ENCODE measurements at places on chromosomes 3 and 15. TPM values are rescaled to one million over a fixed set of nuclear protein-coding genes. Genes with fewer than 3 reads are reported as not detected.

- DNase-seq, result peak; percentile 83
Measured at GRCh38 chr15:77944002-77944867, 133.3 kb downstream of the TBC1D2B start.

- no peak for DNase-seq
Measured at GRCh38 chr3:16508243-16508578, 5.3 kb downstream of the RFTN1 start.

GRCh38 chr3:141485641-141486495 is 959 bp upstream of the RASA2 start:
- peak; percentile 85 for DNase-seq

- DNase-seq, result no peak
Measured at GRCh38 chr15:90262426-90262825, 3.0 kb upstream of the NGRN start.

GRCh38 chr15:29589416-29589815 is 232.9 kb downstream of the TJP1 start:
- no peak for DNase-seq

- DNase-seq, result no peak
Measured at GRCh38 chr3:149667576-149667975, 9.8 kb upstream of the WWTR1 start.

DNA sequence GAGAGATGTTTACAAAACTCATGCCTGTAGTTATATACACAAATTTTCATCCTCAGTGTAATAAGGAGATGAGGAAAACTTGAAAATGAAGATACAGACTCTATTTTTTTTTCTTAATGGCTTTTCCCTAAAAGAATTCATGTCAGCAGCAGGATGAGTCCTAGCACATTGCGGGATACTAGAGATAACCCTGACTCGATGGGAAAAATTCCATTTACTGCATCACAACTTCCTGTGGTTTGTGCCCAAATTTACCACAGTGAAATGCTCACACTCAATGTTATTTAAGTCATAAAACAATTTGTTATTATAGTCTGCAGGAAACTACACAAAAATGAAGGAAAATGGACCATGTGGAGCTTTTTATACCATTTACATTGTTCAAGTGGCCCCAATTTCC is 581.9 kb upstream of the ZNF717 start:
- DNase-seq, result no peak

DNA sequence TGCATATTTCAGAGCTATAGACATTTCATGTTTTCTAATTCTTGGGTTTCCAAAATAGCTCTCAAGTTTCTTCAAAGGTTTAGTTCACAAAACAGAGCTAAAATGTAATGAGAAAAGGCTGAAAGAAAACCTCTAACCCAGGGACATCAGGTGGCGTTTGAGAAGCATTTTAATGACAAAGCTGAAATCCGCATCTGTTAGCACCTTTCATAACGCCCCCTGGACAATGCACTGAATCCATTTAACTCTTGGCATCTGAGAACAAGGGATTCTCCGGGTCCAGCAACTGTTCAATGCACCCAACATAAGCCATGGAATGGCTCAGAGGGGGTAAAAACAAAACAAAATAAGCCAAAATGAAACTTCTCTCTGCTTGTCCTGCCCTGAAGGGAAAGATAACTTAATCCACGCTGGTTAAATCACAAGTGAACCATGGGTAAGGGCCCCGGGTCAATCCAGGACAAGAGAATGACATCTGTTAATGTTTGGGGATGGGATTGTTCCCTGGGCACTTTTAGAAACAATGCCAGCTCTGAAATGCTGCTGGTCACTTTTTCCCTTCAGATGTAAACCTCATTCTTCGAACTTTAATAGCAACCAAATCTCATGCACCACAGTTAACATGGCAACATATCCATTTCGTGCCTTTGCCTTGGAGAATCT is 466.2 kb upstream of the ADAMTS9 start:
- no peak for DNase-seq

- no peak for DNase-seq
Measured at GRCh38 chr3:134363381-134363755, 10.9 kb downstream of the AMOTL2 start.

DNA sequence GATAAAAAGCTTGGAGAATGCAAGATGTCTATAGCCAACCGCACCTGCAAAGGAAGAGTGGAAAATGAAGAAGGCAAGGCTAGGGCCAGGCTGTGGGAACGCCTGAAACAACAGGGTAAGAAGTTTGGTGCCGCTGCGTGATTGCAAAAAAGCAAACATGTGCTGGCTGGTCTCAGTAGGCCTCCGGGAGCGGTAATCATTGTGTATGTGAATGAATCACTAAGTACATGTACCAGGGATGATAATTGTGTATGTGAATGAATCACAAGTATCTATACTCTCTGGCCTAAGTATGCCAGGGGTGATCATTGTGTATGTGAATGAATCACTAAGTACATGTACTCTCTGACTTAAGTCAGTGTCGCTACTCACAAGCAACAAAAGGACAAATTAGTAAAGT is 40.3 kb upstream of the PARL start:
- no peak for DNase-seq

DNA sequence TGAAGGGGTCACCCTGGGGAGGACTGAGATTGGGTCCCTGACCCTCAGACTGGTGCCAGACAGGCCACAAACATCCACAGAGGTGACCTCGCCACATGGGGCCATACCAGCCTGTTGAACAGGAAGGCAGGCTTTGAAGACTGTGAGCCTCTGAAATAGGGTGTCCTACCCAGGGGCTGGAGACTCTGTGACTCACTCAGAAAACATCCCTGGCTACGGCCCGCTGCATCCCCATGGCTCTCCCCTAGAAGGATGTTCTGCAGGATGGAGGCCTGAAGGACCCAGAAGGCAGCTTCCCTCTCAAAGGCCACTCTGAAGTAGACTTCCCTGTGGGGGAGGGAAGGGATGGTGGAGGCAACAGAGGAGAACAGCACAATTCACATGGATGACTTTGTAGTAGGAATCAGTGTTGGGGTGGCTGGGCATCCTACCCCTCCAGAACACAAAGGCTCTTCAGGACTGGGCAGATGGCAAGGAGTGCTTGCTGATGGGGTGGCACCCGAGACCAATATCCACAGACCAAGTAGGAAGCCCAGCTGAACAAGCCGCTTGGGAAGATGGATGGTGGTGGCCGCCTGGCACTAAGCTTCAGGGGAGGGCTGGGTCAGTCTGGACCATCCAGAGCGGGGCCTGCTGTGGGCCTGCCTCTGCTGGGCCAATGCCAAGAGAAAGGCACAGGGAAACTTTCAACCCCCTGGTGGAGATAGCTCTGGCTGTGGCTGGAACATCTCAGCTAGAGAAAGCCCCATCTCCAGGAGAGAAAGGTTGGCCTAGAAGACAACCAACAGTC is 37.6 kb upstream of the DUSP7 start:
- no peak for DNase-seq

DNA sequence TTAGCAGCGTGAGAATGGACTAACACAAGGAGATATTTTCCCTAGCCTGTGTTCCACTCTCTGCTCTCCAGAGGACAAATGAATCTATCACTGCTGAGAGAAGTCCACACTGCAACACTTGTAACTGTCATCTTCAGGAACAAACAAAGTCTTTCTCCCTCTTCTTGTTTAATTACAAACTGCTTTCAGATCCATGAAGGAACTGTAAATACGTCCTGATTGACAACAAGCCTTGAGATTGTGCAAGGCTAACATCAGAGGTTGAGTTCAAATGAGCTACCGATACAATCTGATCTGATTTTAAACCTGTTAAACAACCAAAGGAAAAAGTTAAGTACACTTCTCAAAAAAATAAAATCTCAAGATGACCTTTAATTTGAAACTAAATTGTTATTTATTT is 638.8 kb upstream of the ADAMTS9 start:
- no peak for DNase-seq

DNA sequence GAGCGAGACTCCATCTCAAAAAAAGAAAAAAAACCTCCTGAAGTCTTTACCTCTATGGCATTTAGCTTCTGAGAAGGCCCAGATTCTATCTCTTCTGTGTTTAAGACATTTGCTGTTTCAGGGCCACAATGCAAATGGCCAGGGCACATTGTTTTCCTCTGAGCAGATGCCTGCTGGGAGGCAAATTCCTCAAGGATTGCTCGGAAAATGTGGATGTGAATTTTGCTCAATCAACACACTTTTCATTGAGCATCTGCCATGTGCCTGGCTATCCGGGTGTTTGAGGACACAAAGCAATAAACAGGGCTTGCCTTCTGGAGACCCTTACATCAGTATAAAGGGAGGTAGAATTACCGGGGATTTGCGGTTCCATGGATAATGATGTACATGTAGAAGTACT is 20.0 kb downstream of the TRIM71 start:
- no peak for DNase-seq

DNA sequence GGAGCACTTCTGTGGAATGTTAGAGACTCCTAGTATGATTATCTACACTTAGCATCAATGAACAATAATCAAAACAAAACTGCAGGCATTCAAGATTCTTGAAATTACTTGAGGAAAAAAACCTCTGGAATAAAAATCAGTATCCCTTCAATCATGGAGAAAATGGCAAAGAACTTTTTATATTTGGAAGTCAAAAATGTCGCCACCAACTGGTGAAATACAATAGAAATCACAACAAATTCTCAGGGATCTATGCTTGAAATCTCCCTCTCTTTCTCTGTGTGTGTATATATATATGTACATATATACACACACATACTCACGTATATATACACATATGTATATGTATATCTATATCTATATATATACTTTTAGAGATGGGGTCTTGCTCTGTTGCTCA is 378.9 kb upstream of the ALCAM start:
- DNase-seq, result no peak

DNA sequence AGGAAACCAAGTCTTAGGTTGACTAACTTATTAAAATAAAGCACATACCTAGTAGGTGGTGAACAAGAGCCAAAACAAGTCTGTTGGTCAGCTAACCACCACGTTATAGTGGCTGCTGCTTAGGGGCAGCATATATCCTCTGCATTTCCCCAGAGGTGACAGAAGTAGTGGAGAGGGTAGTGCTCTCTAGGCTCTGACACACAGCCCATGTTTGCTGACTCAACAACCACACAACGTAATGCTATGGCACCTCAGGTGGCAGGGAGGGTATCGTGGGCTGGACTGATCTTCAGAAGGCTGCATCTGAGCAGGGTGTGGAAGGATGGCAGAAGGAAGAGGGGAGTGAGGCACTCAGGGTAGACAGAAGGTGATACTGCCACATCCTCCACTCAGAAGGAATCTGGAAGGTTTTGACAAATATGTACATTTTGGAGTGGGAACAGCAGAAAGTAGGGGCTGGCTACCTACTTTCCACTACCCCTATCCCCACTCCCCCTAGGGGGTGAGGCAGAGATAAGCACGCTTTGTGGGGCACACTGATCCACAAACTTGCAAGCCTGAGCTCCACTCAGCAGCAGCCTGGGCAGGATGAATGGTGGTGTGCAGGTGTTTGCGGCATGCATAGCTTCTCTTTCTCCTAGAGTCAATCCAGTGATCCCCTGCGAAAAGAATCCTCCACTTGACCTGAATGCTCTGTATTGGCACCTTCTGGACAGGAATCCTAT is 178.1 kb downstream of the RORA start:
- DNase-seq, result no peak

DNA sequence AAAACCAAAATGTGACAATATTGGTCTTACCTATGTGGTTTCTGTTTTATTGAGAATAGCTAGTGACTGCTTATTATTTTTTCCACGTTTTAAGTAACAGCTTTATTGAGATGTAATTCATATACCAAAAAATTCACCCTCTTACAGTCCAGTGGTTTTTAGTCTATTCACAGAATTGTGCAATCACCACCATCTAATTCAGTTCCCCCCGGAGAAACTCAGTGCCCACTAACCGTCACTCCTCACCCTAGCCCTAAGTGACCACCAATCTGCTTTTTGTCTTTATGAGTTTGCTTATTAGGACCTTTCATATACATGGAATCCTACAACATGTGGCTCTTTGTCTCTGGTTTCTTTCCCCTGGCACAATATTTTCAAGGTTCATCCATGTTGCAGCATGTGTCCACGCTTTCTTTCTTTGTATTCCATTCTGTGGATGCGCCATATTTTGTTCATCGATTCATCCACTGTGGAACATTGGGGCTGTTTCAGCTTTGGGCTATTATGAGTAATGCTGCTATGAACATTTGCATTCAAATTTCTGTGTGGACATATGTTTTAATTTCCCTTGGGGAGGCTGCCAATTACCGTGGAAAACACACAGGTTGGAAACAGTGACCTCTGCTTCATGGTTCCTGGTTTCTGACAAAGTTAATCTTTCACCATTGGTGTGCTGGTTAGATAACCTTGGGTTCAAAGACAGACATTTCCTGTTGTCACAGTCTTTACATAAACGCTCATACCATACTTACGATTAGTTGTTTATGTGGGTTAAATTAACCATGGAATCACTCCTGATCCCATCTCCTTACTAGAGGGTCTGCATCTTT is 3.2 kb upstream of the BCL2L10 start:
- peak; percentile 80 for DNase-seq

GRCh38 chr15:99176757-99177156 is 71.9 kb downstream of the SYNM start:
- no peak for DNase-seq

DNA sequence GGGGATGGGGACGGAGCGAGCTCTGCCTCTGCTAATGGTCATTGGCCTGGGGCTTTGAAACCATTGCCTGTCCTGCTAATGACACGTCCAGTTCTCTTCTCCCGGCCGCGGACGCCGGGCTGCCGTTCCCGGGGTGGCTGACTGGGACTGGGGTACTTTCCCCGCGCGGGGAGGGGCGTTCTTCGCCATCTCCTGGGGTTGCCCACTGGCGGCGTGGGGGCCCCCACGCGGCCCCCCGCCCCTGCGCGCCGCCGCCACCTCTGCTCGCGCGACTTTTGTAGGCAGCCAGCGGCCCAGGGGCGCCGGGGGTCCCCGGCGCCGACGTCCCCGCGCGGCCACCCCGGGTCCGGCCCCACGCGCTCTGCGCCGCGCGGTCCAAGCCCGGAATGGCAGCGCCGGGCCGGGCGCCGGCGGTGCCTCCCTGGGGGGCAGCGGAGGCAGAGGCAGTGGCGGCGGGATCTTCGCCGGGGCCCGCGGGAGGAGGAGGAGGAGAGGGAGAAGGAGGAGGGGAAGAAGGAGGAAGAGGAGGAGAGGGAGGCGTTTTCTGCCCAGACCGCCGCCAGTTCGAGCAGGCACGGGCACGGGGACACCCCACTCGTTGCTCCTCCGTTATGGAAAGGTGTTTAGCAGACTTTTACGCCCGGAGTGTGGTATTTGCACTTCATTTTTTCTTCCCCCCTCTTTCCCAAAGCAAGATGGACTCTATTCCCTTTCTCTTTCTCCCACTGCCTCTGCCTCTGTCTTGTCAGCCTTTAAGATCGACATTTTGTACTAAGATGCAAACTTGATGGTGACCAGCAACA is 2.3 kb downstream of the BBX start:
- DNase-seq, result peak; percentile 21

PYGO1 gene
- 5.0 TPM for polyA plus RNA-seq

CKMT1A gene
- 13.0 TPM for polyA plus RNA-seq

TLR9 gene
- 0.37 TPM for polyA plus RNA-seq

VILL gene
- 73.7 TPM for polyA plus RNA-seq

KLHL40 gene
- polyA plus RNA-seq, result 0.25 TPM

ATOSA gene
- polyA plus RNA-seq, result 38.1 TPM

PAQR9 gene
- 0.13 TPM for polyA plus RNA-seq

PLA1A gene
- 9.3 TPM for polyA plus RNA-seq

AP3S2 gene
- 26.1 TPM for polyA plus RNA-seq

SAMMSON gene
- 0.09 TPM for polyA plus RNA-seq

KIF7 gene
- polyA plus RNA-seq, result 3.7 TPM
